Sigmoid colon (tissue), 7 donors: ENCODE measurements at places on chromosomes 2 and 18.

DNA sequence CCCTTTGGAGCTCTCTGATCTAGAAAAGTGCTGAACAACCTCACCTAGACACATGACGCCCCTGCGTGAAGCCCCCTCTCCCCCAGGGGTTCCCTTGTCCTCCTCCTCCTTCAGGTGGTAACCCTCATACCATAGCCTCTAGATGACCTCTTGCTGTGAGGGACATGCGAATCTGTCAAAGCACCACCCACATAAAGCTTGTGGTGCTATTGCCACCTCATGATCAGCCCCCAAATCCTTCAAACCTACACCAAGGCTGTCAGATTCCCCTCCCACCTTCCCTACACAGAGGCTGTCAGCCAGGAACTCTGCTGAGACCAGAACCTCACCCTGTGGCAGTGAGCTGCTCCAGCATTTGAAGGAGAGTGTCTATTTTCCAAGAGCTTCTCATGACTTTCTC is 43.1 kb upstream of the TEX51 start:
- no peak for DNase-seq

DNA sequence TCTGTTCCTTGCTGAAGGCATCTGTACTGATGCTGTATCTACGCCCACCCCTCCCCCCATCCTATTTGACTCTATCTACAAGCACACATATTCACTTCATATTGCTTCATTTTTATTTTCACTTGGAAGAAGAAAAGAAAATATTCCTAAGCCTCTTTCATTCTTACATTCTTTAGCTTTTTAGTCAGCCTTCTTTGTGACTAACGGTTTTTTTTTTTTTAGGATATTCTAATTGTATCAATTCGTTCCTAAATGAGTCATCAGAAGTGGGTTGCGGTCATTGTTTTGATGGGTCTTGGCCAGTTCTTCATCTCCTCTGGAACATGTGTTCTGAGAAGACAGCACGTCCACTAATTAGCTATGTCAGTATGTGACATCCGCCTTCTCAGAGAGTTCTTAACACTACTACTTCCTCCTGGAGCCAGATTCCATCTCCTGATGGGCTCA is 88.7 kb downstream of the MYO1B start:
- DNase-seq: no peak

DNA sequence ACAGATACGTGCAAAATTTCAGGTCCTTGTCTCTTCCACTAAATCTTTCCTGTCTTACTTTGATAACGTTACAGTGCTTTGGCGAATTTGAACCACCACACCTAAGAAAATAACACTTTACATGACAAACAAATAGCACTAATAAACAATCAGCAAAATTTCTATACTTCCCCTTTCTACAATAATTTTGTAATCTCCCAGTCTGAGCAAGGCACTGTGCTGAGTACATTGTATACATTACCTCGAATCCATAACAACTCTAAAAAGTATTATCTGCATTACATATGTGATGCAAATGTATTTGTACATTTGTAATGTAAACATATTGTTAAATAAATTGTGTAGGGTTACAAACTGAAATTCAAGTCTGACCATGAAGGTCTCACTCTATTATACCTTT is 49.9 kb downstream of the RTN4 start:
- no peak for DNase-seq

- DNase-seq: no peak
Observed at GRCh38 chr18:11864471-11864870, 13.3 kb downstream of the CHMP1B start.

GRCh38 chr2:232276733-232277313 is 101.7 kb upstream of the ALPP start:
- DNase-seq: peak; percentile 33

DNA sequence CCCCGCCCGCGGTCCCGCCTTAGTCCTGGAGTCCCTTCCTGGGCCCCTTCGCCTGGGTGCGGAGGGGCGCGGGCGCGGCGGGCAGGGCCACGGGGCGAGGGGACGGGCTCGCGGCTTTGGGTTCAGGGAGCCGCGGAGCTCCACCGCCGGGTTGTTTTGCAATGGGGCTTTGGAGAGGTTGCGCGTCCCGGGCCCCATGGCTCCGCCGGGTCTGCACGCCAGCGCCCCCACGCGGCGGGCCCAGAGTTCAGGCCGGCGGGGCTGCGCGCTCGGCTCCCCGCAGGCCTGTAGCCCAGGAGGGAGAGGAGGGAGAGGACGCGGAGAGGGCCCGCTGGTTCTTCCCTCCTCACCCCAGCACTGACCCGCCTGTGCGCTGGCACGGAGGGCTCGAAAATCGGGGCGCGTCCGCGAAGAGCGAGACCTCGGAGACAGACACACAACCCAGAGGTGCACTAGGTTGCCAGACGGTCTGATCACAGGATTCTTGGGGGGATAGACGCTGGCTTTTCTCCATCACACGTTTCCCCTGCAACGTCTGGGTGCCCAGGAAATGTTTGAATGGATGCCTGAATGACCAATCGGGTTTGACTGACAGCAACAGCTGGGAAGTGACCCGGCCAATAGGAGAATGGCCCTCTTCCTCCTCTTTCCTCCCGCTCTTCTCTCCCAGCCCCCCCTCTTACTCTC is 4.9 kb upstream of the SIX2 start:
- DNase-seq: no peak

- DNase-seq: peak; percentile 17
Observed at GRCh38 chr2:240928476-240929363, 22.6 kb downstream of the CROCC2 start.

DNA sequence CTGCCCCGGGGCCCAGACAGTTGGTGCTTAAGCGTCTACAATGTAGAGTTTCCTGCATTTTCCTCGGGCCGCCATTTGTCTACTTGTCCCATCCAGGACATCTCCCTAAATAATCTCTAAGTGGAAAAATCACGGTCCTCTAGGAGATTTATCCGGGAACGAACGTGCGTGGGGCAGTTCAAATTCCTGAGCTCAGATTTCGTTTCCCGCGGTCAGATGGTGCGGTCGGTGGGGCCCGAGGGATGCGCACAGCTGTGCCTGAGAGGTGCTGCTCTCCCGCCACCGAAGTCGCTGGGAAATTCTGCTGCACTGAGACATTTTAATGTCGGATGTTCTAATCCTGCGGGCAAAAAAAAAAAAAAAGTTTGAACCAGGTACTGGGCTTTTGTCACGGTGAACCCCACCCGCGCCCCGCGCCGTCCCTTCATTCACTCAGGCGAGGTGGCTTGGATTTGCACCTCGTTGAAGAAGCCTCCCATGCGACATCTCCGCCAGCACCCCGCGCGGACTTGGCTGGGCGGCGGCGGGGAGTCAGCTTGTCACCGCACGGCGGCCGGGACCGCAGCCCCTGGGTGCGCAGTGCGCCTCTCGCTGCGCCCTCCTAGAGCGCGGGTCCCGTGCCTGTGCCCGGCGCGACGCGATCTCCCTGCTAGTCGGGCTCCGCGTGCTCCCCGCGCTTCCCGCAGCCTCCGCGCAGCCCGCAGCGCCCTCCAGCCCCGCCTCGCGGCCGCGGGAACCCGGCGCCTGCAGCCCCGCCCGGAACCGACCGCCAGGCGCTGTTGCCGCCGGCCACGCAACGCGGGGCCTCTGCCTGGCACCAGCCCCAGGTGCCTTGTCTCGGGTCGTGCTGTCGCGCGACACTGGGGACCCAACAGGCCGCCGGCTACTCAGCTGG is 191.9 kb upstream of the TCF4 start:
- DNase-seq: peak; percentile 63

DNA sequence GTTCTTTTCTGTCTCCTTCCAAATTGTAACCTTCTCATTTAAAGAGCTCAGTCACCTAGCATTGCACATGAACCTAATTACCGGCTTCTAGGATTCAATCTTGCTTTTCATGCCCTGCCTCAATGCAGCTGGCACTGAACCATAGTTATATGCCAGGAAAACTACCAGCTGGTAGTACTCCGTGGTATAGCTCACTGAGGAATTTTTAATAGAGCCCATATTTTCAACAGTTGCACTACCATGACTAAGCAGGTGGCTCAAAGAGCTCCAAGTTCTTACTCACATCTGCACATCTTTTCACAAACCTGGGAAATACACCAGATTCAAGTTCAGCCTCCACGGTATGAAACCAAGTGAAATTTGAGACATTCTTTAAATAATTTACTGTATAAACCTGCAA is 363.5 kb downstream of the GRB14 start:
- DNase-seq: no peak
